Hepatic stellate cell (primary cell): ENCODE measurements at places on chromosomes 12 and 14.

GRCh38 chr12:32569259-32569658, 109.8 kb upstream of the DNM1L start:
- DNase-seq = no peak

- no peak for DNase-seq
Measured at GRCh38 chr14:69506241-69506595, 21.7 kb downstream of the PLEKHD1 start.

DNA sequence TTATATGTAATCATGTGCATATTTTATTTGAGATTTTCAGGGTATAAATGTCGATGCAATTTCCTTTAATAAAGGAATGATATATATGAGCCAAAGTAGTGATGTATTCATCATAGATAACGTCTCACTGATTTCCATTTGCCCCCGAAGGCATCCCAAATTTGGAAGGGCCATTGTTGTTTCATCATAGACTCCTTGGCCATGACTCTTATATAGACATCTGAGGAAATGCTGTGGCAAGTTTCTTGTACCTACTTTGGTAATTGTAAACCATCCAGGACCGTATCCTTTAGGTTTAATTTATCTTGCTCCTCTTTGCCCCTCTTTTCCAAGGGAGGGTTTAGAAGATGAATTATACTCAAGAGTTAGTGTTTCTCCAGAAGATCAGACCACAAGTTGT, 84.7 kb downstream of the SAMD4A start:
- DNase-seq = no peak

- no peak for DNase-seq
Measured at GRCh38 chr12:110037315-110037714, 11.0 kb downstream of the C12orf76 start.

GRCh38 chr14:89614009-89614691, 197.1 kb upstream of the FOXN3 start:
- DNase-seq = no peak

GRCh38 chr12:122888232-122888752, 7.6 kb downstream of the VPS37B start:
- no peak for DNase-seq

- no peak for DNase-seq
Measured at GRCh38 chr12:6218347-6218925, 18.2 kb downstream of the CD9 start.

DNA sequence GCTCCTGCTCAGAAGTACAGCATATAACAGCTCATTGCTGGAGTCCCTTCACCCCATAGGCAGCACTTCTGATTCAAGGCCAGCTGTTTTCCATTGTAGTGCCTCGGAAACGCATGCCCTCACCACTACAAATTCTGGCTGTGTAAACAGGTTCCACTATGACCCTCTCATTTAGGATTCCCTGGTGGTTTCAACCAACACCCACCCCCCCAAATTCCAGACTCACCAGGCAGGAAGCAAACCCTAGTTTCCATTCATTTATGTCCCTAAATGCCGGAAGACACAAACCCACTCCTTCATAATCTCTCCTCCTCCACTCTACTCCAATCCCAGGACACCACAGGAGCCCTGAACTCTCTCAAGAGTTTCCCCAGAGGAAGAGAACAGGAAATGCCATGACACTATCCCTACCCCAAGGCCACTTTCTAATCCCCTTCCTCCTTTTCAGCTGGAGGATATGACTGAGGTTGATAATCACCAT, 75.9 kb upstream of the TMPO start:
- DNase-seq = no peak

- DNase-seq = no peak
Measured at GRCh38 chr12:89351489-89352241, 636 bp downstream of the DUSP6 start.

DNA sequence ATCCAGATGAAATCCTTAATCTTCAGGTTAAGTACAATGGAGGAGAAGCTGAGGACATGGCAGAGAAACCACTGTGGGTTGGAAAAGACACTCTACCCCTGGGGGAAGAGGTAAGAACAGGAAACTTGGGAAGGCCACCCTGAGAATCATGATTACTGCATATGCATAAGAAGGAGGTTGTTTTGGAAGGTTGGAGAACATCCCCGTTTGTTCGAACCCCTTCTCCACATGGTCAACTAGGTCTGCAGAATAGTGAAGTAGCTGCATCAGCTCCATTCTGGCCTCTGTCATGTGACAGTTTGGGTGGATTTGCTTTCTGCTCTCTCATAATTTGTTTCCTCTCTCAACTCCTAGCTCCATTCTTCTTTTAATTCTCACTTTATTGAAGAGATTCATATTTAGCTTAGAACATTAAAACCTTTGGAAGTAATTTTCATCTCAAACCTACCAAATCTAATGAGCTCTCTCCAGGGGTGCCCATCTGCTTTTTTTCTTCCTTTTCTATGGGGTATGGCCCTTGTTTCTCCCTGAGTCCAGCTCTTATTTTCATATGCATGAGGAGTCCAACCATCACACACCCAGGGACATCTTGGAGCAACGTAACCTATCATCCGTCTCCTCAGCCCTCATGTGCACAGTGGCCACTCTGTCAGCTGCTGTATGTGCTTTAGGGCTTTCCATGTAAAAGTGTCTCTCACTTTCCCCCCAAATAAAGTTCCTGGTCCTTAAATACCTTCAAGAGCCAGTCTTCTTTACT, 820.3 kb downstream of the TMEM121 start:
- DNase-seq = no peak

DNA sequence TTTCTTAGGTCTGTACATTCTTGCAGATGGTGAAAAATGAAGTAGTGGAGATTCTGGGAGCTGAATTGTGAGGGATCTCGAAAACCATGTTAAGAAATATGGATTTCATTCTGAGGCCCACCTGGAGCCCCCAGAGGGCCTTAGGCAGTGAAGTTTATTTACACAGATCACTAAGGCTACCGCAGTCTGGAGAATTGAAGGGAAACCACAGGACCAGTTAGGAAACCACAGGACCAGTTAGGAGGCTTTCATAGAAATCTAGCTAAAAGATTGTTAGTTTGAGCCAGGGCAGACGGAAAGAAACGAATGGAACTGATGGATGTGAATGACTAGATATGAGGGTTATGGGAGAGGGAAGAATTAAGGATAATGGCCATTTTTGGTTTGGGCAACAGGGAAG, 7.2 kb downstream of the CBLN3 start:
- no peak for DNase-seq

DNA sequence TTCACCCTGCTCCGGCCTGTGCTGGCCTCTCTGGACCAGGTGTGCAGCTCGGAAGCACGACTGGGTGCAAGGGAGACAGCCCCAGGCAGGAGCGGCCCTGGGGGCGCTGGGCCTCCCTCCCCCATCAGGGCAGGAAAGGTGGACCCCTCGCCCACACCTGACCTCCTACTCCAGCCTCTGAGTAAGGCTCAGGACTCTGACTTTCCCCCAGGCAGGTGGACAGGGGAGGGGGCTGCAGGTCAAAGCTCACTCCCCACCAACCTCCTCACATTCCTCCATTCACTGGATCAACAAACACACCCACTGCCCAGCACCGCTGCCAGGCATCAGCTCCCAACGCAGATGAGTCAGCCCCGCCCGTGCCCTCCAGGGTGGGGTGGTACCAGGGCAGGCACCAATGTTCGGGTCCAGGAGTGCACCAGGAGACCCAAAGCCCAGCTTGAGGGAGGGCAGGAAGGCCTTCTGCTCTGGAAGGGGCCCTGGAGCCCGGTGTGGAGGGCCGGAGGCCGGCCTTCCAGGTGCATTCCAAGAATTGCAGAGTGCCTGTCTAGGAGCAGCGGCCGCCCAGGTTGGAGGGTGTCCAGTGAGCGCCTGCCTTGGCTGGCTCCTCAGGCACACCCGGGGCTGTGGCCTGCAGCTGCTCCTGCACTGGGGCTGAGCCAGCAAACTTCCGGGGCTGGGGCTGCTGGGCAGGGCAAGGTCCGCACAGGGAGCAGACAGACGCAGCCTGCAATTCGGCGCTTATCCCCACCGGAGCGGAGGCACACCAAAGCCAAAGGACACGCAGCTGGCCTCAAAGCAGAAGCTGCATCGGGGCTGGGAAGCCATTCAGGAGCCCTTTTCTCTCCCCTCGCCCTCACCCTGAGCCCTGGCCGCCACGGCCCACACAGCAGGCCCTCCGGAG, 1.6 kb upstream of the INF2 start:
- peak; percentile 86 for DNase-seq

DNA sequence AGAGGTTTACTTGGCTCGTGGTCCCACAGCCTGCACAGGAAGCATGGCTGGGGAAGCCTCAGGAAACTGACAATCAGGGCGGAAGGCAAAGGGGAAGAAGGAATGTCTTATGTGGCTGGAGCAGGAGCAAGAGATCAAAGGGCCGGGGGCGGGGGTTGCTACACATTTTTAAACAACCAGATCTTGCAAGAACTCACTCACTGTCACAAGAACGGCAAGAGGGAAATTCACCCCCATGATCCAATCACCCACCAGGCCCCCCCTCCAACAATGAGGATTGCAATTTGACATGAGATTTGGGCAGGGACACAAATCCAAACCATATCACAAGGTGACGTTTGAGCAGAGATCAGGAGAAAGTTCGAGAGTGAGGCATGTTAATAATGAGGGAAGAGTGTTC, 163.7 kb upstream of the RPH3A start:
- DNase-seq = no peak

DNA sequence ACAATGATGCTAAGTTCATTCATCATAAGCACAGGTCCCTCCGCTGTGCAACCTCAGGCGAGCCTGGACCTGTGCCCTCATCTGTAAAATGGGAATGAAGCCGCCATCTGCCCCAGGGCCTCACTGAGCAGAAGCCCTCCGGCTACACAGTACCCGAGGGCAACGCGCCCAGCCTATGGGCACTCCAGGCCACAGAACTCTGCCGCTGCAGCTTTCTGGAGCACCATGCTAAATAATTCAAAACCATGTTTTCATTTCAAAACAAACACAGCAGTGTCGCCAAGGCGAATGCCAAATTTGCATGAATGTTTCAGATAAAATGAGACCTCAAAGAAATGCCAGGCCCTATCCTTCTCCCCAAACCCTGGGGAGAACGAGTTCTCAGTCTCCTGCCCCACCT, 4.0 kb downstream of the NCOR2 start:
- no peak for DNase-seq

DNA sequence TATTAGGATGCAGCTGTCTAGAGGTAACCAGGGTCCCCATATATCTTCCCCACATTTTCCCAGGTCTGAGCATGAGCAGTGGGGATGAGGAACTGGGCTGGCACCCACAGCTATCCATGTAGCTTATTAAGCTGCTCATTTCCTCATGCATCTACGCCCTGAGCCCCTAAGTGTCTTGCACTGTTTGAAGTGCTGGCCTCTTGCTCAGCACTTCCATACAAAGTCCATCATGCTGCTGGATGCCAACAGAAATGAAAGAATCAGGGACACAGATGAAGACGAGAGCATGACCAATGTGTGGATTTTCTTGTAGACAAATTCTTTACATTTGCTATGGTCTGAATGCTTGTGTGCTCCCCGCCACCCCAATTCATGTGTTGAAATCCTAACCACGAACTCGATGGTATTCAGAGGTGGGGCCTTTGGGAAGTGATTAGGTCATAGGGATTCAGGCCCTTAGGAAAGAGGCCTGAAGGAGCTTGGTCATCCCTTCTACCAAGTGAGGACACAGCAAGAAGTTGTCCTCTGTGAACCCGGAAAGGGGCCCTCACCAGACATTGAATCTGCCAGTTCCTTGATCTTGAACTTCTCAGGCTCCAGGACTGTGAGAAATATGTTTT, 54.5 kb downstream of the C12orf75 start:
- DNase-seq = no peak

DNA sequence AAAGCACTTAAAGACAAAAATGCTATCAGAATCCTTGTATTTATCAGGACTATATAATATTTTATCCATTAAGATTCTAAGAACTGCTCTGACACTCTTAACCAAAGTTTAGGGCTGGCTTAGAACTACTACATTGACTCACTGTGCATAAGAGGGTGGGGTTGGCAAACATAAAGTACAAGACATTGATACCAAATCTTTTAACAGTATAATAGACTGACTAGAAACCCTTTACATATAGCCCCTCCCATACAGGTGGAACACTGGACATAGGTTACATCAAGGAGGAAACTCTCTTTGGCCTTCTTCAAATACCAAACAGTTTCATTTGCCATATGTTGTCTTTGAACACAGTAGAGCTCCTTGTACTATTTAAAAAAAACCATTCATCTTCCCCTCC, 15.6 kb upstream of the REP15 start:
- no peak for DNase-seq

- DNase-seq = no peak
Measured at GRCh38 chr12:23564451-23565152, 384.9 kb downstream of the SOX5 start.

- no peak for DNase-seq
Measured at GRCh38 chr12:52792185-52793029, 3.5 kb downstream of the KRT3 start.

- DNase-seq = no peak
Measured at GRCh38 chr14:32307881-32308582, 21.1 kb upstream of the AKAP6 start.

- no peak for DNase-seq
Measured at GRCh38 chr14:93657875-93658274, 130.4 kb downstream of the PRIMA1 start.

GRCh38 chr12:3974883-3975282, 101.7 kb upstream of the PARP11 start:
- no peak for DNase-seq

GRCh38 chr14:21267431-21267845, 1.8 kb downstream of the HNRNPC start:
- no peak for DNase-seq

DNA sequence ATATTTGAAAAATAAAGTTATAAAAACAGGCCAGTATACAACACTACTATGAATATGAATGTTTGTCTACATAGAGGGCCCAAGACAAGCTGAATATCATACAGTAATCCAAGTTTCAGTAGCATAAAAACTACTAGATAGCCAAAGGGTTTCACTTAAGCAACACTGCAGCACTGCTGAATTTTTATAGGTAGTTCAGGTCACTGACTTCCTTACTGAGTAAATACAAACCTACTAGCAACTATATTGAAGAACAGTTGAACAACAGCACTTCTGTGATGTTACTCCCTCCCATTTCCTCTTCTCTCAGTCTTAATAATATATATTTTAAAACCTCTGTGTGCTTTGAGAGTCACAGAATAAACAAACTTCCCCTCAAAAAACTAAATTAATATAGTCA, 42.7 kb downstream of the GTF2A1 start:
- no peak for DNase-seq

GRCh38 chr14:21066882-21067502, 3.1 kb upstream of the ARHGEF40 start:
- no peak for DNase-seq
